ENCODE measurements at places on chromosomes 6 and 20.

DNA sequence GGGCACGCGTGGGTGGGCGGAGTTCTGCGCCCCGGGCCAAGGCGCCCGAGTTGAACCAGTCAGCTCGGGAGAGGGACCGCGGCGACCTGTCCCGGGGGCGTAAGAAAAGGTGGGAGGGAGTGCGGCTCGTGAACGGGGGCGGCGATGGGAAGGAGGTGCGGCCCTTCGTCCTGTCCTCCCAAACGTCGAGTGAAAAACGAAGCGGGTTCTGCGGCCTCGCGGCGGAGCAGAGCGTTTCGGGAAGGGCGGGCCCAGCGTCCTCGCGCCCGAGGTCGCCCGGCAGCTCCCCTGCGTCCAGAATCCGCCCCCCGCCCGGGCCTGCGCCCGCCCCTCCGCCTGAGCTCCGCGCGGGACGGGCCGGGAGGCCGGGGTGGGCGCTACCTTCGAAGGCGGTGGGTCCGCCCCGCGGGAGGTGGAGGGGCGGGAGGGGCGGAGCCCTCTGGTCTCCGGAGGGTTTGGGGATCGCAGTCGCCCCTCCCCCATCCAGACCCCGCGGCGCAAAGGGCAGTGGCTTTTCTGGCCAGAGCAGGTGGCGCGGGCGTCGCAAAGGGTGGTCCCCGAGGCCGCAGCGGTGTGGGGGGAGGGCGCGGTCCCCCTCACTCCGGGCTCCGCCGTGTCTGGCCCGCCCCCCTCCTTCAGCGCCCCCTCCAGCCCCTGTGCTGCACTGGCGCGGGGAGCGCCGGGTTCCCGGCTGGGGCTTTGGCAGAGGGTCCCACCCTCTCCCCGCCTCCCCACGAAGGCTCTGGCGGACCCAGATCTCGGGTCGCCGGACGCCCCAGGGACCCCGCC is 838 bp downstream of the STMN3 start:
- DNase-seq, result no peak

DNA sequence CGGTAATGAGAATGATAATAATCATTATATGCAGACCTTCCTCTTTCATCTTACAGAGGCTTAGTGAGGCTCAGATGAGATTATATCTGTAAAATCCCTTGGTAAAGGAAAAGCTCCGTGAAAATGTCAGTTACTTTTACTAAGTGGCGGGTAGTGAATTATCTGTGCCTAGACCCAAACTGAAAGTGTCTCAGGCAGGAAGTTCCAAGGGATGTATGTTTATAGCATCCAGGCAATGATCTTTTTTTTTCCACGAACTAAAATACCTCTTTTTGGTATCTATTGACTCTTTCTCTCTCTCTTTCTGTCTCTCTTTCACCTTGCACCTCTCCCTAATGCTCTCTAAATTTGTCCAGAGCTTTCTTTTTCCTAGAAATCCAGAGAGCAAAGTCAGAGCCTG is 5.0 kb downstream of the TCF21 start:
- DNase-seq, result no peak

DNA sequence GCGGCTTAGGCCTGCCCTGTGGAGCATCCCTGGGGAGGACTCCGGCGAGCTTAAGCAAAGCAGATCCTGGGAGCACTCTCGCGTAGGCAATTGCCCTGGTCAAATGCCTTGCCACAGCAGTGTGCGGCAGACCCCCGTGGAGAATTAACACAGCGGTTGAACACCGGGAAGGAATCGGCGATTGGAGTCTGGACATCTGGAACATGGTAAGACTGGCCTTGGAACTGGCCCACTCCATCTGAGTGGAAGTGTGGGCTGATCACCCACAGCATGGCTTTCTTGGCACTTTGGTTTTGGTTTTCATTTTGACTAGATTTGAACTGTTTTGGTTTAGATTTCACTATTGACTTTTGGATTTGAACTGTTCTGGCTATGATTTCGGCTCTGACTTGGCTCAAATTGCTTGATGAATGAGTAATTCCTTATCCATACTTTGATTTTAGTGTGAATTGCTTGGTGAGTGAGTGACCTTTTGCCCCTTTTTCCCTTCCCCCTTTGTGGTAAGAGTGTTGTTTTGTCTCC is 300.7 kb downstream of the RNGTT start:
- no peak for DNase-seq

GRCh38 chr6:42907336-42907735 is 8.5 kb upstream of the PTCRA start:
- DNase-seq, result no peak

GRCh38 chr6:32113386-32114352 is 4.5 kb upstream of the TNXB start:
- no peak for DNase-seq

GRCh38 chr6:115362234-115362633 is 698.5 kb downstream of the FRK start:
- DNase-seq, result no peak

Measured in fibroblast of skin of left quadriceps (primary cell).